ENCODE measurements at places on chromosomes 5 and 9. TPM values are rescaled to one million over a fixed set of nuclear protein-coding genes. Genes with fewer than 3 reads are reported as not detected.

- H3K27ac ChIP-seq, result peak overlapping the region; percentile 59
Observed at GRCh38 chr5:56612759-56613158, 202.6 kb upstream of the MAP3K1 start.

The DMRT1 gene
- total RNA-seq, result not detected

DNA sequence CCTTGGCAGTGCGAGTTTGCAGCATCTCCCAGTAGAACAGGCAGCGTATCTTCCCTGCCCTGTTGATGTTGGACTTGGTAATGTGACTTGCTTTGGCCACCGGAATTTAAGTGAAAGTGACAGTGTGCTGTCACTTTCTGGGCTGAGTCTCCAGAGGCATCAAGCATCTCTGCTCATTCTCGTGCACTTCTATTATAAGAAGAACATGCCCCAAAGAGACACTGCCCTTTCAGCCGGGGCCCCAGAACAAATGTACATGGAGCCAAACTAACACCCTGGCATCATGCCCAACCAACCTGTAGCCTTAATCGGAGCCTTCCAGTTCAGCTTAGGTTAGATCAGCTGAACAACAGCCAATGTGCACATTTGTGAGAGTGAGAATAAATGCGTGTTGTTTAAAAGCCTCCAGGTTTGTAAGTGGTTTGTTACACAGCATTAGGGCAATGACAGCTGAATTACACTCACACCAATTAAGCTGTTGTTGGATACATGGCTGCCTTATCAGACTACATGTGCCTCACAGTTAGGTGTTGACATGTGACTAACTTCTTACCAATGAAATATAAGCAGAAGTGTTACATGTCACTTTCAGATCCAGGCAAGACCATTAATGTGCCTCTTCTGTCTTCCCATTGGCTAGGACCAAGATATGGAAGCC, 22.1 kb upstream of the FRMD3 start:
- no peaks in the 10 kb centered on the region for H3K36me3 ChIP-seq
- no peaks in the 10 kb centered on the region for H3K4me1 ChIP-seq
- no peak for DNase-seq
- H3K4me3 ChIP-seq, result no peak overlapping the region

DNA sequence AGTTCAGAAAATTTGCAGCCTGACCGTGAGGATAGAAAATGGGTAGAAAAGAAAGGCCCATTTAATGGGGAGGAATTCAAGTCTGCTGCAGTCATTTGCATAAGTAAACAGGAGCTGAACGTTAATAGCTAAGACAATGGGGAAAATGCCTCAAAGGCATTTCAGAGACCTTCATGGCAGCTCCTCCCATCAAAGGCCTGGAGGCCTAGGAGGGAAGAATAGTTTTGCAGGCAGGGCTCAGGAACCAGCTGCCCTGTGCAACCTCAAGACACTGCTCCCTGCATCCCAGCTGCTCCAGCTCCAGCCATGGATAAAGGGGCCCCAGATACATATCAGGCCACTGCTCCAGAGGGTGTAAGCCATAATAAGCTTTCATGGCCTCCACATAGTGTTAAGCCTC, 32.2 kb upstream of the CDH18 start:
- no peaks in the 10 kb centered on the region for H3K36me3 ChIP-seq
- H3K27me3 ChIP-seq, result no peaks in the 10 kb centered on the region
- DNase-seq, result no peak
- H3K4me3 ChIP-seq, result no peak overlapping the region
- H3K27ac ChIP-seq, result no peak overlapping the region

The LAMC3 gene
- total RNA-seq, result 3.5 TPM

GRCh38 chr9:16202914-16203728, 650.3 kb downstream of the CCDC171 start:
- no peaks in the 10 kb centered on the region for H3K36me3 ChIP-seq
- no peak for DNase-seq
- no peak overlapping the region for H3K27ac ChIP-seq

- no peak for DNase-seq
- no peaks in the 10 kb centered on the region for H3K36me3 ChIP-seq
- H3K4me3 ChIP-seq, result no peak overlapping the region
- no peaks in the 10 kb centered on the region for H3K4me1 ChIP-seq
Observed at GRCh38 chr5:133114166-133114932, 62.5 kb downstream of the HSPA4 start.

DNA sequence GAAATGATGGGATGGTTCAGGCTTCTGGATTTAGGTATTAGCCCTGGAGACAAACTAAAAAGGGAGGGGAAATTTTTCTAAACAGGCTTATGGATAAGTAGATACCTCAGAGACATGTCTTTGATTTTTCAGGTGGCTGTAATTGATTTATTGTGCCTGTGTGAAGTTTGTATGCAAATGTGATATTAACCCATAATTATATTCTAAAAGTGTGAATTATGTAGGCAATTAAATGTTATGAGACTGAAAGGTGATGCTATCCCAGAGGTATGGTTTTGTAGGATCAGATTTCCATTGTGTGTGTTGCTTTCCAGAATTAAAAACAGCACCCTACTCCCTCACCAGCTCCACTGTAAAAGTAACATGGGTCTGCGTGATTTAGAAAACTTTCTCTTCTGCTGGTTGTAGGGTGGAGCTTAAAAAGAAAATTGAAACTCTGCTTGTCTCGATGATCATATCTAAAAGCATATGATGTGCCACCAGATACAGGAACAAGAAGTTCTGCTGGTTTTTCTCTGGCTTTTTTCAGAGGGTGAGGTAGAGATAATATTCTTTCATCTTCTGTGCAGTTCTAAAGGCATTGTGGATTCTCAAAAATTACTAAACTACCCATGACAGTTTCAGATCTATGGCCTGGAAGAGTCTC, 71.8 kb upstream of the TAF11L2 start:
- H3K4me1 ChIP-seq, result no peaks in the 10 kb centered on the region
- DNase-seq, result no peak
- H3K27me3 ChIP-seq, result no peaks in the 10 kb centered on the region
- H3K36me3 ChIP-seq, result no peaks in the 10 kb centered on the region
- H3K27ac ChIP-seq, result no peak overlapping the region
- H3K4me3 ChIP-seq, result no peak overlapping the region

The ABCA2 gene
- 27.9 TPM for total RNA-seq

The UNC5A gene
- total RNA-seq, result not detected

GRCh38 chr9:130713286-130713960, 19.8 kb downstream of the EXOSC2 start:
- peak overlapping the region; percentile 92 for H3K4me3 ChIP-seq
- no peaks in the 10 kb centered on the region for H3K36me3 ChIP-seq
- H3K27ac ChIP-seq, result peak overlapping the region; percentile 99
- DNase-seq, result no peak

The PCDHA1 gene
- total RNA-seq, result not detected

Measured in naive thymus-derived CD4-positive, alpha-beta T cell (primary cell).